ENCODE measurements at places on chromosomes 2 and 18. TPM values are rescaled to one million over a fixed set of nuclear protein-coding genes. Genes with fewer than 3 reads are reported as not detected.

DNA sequence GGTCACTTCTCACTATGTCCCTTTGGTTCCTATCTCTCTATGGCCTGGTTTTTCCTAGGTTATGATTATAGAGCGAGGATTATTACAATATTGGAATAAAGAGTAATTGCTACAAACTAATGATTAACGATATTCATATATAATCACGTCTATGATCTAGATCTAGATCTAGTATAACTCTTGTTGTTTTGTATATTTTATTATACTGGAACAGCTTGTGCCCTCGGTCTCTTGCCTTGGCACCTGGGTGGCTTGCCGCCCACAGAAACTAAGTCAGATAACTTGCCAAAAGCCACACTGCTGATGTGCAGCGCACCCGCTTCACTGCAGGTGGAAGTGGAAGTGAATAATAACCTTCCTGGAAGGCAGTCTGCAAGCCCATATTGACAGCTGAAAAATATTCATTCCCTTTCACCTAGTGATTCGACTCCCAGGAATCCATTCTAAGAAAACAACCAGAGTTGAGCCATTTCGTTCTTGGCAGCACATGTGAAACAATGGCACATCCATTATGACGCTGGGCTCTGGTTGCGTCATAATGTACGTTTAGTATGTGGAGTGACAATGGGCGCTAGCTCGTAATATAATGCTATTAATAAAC, 725 bp upstream of the ANKRD53 start:
- no peaks in the 10 kb centered on the region for H3K27me3 ChIP-seq
- no peak for DNase-seq
- H3K27ac ChIP-seq, result peak overlapping the region; percentile 74
- H3K36me3 ChIP-seq, result no peaks in the 10 kb centered on the region

DNA sequence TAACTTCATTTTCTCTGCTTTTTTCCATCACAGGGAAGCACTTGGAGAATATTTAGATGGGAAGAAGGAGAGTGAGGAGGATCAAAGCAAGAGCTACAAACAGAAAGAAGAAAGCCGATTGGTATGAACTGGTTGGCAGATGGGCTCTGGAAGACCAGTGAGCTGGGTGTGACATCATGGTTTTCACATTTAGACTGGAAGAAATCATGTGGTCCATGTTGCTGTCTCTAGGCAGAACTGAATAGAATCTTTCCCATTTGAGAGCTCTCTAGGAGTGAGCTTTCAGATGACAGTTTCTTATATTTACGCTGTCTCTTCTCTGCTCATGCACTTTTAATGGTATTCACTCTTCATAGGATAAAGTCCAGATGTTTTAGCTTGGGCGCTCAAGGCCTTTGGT, 12.6 kb downstream of the DRC1 start:
- DNase-seq, result no peak
- no peaks in the 10 kb centered on the region for H3K27me3 ChIP-seq
- no peaks in the 10 kb centered on the region for H3K4me1 ChIP-seq
- no peak overlapping the region for H3K4me3 ChIP-seq

- no peak for DNase-seq
- H3K4me3 ChIP-seq, result no peak overlapping the region
- H3K27me3 ChIP-seq, result no peaks in the 10 kb centered on the region
- H3K4me1 ChIP-seq, result no peaks in the 10 kb centered on the region
- H3K36me3 ChIP-seq, result no peaks in the 10 kb centered on the region
These were observed 6.5 kb upstream of the ZAP70 start for GRCh38 chr2:97706708-97707345.

The CFAP65 gene
- not detected for total RNA-seq

The SLC4A5 gene
- total RNA-seq, result 3.0 TPM
